ENCODE measurements at places on chromosomes 2 and 18. TPM values are rescaled to one million over a fixed set of nuclear protein-coding genes. Genes with fewer than 3 reads are reported as not detected.

The UPP2 gene
- not detected for total RNA-seq

DNA sequence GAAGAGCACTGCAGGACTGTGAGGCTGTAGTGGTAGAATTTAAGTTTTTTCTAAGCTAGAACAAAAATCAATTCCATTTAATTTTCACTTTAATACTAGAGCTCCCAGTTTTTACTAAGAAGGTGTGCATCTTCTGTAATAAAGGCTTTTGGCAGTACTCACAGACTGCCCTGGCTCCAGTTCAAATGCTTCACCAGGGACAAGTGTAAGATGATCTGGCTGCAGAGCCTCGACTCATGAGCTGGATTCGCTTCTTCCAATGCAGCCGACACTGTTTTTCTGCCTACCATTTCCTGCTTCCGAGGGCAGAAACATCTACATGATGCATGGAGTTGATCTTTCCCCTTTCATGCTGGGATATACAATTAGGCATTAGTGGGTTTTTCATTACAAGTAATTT lies 87.0 kb downstream of the FARSB start:
- no peak for ATAC-seq

DNA sequence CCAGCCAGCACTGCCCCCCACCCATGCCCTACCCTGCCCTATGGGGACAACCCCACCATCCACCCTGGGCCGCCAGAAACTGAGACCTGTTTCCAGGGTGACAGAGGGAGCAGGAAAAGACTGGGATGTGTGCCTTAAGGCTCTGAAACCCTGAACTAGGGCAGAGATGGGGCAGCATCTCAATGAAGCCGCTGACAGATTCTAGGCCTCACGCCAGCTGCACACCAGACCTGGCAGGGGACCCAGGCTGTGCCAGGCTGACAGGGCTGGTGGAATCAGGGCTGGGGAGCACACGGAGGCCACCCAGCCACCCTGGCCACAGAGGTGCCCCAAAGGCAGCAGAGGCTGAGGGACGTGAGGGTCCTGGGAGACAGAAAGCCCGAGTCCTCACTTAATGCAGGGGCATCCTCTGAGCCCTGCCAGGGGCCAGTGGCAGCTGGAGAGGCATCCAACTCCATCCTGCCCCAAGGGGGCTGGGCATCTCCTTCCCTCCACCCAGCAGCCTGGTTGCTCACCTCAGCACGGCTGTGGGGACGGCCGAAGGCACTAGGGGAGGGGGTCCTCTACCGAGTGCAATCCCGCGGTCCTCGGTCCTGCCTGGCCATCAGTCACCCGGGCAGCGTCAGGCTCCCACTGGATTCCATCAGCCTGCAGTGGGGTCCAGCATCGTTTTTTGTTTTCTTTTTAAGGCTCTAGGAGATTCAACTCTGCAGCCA lies 169.2 kb downstream of the ZFP36L2 start:
- peak; percentile 38 for ATAC-seq

- no peak for ATAC-seq
These were observed 716.2 kb upstream of the VRK2 start for GRCh38 chr2:57330447-57330846.

GRCh38 chr18:56787390-56787789 lies 136.2 kb downstream of the WDR7 start:
- ATAC-seq, result no peak

The MARCHF4 gene
- not detected for total RNA-seq

The C1GALT1C1L gene
- 0.16 TPM for total RNA-seq

The C2orf66 gene
- total RNA-seq, result not detected

- ATAC-seq, result no peak
These were observed 243.7 kb upstream of the PXDN start for GRCh38 chr2:1988049-1988448.

DNA sequence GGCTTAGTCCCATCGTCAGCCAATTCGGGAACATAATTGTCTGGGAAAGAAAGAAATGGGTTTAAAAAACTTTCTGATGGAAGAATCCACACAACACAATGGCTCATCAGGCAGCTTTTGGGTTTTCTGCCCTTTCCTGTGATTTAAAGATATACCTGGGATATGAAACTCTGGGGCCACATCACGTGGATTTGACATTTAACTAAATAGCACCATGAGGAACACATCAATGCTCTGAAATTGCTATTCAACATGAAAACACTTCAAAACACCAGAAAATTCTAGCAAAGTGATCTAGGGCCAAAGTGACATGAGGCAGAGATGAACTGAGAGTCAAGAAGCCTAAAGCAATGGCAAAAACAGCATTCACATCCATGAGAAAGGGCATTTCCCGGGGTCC lies 237.5 kb upstream of the PXDN start:
- ATAC-seq, result no peak

GRCh38 chr2:136062066-136062837 lies 55.7 kb downstream of the CXCR4 start:
- ATAC-seq, result no peak

GRCh38 chr2:155209696-155210450 lies 511.4 kb downstream of the KCNJ3 start:
- no peak for ATAC-seq

DNA sequence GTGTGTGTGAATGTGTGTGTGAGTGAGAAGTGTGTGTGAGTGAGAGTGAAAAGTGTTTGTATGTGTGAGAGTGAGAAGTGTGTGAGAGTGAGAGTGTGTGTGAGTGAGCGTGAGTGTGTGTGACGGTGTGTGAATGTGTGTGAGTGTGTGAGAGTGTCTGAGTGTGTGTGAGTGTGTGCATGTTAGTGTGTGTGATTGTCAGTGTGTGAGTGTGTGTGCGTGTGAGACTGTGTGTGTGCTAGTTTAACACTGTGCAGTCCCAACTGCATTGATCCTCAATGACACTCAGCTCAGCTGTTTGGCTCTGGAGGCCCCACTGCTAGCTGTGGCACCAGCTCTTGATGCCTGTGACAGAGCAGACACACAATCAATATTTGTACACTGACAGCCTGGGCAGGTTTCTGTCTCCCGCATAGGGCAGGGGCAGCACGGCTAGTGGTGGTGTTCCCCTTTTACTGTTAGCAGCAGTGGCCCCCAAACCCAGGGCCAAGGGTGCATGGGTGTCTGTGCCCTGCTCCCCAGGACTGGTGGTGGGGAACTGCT lies 135.0 kb downstream of the INHBB start:
- ATAC-seq, result no peak

DNA sequence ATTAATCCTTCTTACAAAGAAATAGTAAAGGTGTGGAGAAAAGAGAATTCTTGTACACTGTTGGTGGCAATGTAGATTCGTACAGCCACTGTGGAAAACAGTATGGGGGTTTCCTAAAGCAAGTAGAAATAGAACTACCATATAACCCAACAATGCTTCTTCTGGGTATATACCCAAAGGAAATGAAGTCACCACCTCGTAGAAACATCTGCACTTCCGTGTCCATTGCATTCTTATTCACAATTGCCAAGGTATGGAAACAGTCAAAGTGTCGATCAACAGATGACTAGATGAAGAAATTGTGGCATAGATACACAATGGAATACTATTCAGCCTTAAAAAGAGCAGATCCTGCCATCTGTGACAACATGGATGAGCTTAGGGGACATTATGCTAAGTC lies 93.4 kb upstream of the TGIF1 start:
- no peak for ATAC-seq
